ENCODE measurements at places on chromosomes 2 and 18. TPM values are rescaled to one million over a fixed set of nuclear protein-coding genes. Genes with fewer than 3 reads are reported as not detected.

PIEZO2 gene
- 0.66 TPM for polyA plus RNA-seq

TRIM43 gene
- not detected for polyA plus RNA-seq

IGFBP2 gene
- polyA plus RNA-seq = 93.6 TPM

PAX8 gene
- polyA plus RNA-seq = 4.0 TPM

IL1RL1 gene
- polyA plus RNA-seq = 0.44 TPM

ASTL gene
- polyA plus RNA-seq = 0.26 TPM

GPR35 gene
- polyA plus RNA-seq = 2.1 TPM

CETN1 gene
- polyA plus RNA-seq = not detected

MATN3 gene
- polyA plus RNA-seq = 0.42 TPM

TMEM37 gene
- polyA plus RNA-seq = 3.4 TPM

IL37 gene
- 0.06 TPM for polyA plus RNA-seq

FBXO15 gene
- polyA plus RNA-seq = 0.41 TPM

RAB6C gene
- polyA plus RNA-seq = not detected

SP110 gene
- polyA plus RNA-seq = 6.0 TPM

ASXL3 gene
- polyA plus RNA-seq = 0.02 TPM

POTEC gene
- not detected for polyA plus RNA-seq

QPCT gene
- polyA plus RNA-seq = 1.2 TPM

CPLX4 gene
- polyA plus RNA-seq = not detected

NEDD4L gene
- 14.1 TPM for polyA plus RNA-seq

TNFAIP6 gene
- 0.51 TPM for polyA plus RNA-seq

SCN9A gene
- polyA plus RNA-seq = 0.10 TPM

VWC2L gene
- polyA plus RNA-seq = not detected

GALNT5 gene
- 3.1 TPM for polyA plus RNA-seq

ONECUT2 gene
- under 0.01 TPM for polyA plus RNA-seq

Data from esophagus (tissue), 2 donors.